ENCODE measurements at places on chromosomes 2 and 18.

DNA sequence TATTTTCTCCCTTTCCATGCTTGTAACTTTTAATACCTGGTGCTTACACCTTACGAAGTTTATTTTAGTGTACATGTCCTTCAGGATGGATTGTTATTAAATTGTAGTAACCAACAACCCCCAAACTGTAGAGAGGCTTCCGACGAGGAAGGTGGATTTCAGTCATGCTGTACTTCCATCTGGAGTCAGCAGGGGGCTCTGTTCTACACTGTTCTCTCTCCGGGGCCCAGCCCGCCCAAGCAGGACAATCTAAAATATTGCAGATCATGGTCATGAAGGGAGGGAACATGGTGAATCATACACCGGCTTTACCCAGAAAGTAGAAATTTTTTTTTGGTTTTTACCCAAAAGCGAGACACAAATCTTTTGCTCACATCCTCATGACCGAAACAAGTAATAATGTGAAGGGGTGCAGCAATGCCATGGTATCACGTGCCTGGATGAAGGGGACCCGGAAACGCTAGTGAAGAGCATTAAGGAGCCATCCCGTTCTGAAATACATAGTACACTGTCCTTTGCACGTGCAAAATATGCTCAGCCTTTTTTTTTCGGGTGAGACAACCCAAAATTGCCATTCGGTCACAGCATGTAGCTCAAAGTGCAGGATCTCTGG is 884.8 kb downstream of the EPHA4 start:
- DNase-seq, result peak; percentile 65

GRCh38 chr2:117723888-117724434 is 90.5 kb upstream of the DDX18 start:
- DNase-seq, result no peak

- no peak for DNase-seq
Observed at GRCh38 chr18:63480476-63480875, 3.7 kb downstream of the SERPINB5 start.

DNA sequence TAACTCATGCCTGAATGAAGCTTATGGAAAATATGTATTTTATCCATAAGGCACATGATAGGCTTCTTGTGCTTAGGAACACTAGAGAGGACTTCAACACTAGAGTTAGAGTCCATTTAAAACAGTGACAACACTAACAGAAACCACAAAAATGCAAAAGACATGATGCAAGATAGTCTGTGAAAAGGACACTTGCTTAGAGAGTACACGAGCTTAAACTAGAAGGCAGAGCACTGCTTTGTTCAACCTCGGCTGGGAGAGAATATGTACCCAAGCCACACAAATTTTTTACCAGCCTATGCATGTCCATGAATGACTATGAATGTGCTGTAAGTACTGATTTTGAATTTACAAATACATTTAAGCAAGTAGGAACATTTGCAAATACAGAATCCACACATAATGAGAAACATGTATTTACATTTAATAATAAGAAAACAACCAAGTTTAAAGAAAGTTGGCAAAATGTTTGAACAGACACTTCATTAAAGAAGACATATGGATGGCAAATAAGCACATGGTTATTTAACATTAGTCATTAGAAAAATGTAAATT is 130.6 kb downstream of the SPOPL start:
- DNase-seq, result no peak

- DNase-seq, result no peak
Observed at GRCh38 chr2:16763493-16763899, 97.9 kb upstream of the CYRIA start.

DNA sequence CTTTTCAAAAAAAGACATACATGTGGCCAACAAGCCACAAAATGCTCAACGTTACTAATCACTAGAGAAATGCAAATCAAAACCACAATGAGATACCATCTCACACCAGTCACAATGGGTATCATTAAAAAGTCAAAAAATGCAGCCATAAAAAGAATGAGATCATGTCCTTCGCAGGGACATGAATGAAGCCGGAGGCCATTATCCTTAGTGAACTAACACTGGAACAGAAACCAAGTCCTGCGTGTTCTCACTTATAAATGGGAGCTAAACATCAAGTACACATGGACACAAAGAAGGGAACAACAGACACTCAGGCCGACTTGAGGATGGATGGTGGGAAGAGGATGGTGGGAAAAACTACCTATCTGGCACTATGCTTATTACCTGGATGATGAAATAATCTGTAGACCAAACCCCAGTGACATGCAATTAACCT is 17.8 kb upstream of the ATL2 start:
- DNase-seq, result no peak

DNA sequence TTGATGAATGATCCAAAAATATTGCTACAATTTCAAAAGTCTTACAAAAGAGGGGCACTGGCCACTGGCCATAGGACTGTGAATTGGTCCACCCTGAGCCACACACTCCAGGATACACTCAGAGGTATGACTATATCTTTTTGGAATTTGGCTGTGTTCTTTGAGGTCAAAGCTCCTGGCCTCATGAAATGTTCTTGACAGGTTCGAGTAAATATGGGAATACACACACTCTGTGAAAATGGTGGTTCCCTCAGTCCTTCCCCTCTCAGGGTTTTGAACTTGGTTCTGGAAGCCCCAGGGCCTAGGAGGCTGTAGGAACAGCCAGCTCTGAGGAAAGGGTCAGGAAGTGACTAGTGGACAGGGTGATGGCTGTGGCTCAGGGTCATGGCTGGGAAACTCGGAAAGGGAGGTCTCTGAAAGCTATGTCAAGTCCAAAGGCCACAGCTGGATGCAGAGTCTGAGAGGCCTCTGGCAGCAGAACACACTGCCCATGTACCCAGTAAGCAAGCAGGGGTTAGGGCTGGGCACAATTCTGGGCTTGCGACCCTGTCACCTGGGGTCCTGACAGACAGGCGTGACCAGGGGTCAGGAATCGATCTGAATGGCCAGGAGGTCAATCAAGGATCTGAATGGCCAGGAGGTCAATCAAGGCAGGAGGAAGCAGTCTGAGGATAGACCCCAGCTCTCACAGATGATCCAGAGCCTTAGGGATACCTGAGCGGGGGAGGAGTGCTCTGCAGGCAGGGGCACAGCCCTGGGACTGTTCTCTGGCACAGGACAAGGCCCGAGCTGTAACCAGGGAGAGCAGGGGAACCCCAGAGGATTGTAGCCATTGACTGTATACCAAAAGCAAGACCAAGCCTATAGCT is 223.4 kb upstream of the SMAD2 start:
- DNase-seq, result no peak

DNA sequence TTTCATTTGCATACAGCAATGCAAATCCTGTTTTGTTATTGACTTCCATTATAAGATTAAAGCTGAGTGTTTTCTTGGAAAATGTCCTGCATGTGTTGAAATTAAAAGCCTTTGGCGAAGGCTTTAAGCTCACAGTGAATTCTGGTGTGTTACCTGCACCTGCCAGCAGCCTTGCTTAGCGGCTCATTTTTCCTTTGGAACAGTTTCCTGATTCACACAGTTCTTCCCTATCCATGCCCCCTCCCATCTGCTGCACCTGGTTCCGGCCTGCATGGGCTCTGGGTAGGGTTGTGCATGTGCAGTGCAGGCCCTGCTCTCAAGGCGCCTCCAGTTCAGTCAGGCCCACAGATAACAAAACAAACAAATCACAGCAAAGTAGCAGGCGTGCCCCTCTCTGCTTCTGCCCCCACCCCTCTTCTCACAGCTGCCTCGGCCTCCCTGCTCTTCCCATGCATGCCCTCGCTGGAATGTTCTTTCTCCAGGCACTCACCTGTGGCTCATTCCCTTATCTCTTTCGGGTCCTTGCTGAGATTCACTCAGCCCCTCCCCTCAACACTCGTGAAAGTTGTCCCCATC is 15.8 kb downstream of the MTCL1 start:
- no peak for DNase-seq

DNA sequence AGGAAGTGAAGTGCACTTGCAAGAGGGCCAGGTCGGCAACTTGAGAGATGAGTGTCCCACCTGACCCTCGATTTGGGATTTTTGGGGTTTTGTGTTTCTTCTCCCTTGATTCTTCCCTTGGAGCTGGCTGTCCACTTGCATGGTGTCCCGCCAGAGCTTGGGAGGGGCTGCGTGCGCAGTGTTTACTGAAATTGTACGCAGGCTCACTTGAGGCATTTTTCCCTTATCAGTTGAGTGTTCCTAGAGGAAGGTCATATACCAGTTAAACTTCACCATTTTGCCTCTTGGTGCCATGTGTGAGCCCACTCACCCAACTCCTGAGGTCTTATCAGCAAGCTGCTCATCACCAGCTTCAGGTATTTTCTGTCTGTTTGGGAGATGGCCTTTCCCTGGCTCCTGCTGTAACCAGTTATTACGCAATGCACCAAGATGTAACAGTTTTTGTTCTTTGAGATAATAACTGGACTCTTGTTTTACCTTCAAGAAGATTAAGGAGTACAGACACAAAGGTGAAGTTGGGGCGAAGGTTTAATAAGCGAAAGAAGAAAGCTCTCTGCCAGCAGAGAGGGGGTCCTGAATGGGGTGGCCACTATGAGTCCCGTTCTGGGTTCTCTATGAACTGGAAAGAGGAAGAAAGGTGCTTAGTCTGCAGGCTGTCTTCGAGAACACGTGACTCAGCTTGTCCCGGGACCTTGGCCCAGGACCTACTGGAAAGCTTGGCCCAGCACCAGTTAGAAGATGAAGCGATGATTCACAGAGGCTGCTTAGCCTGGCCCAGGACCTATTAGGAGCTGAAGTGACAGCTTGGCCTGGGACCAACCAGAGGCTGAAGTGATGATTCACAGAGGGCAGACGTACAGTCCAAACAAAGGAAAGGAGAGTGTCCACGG is 21.5 kb upstream of the TXNL4A start:
- peak; percentile 80 for DNase-seq

DNA sequence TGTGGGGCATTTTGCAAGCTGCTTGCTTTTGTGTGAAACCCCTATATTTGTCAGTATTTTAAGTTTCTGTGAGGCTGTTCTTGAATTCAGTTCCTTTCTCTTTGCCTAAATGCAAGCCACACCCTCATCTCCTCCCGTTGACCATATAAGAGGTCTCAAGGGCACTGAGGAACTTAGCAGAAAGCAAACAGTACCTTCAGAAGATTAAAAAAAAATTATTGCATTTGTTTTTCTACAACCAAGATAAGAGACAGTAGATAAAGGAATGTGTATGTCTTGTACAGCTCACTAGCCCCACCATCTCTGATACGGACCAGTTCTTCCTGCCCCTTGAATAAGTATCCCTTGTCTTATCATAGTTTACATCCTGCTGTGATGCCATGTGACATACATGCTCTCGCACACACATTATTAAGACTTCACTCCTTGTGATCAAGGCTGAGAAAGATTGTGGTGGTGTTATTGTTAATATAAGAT is 64.2 kb downstream of the NPAS2 start:
- no peak for DNase-seq

DNA sequence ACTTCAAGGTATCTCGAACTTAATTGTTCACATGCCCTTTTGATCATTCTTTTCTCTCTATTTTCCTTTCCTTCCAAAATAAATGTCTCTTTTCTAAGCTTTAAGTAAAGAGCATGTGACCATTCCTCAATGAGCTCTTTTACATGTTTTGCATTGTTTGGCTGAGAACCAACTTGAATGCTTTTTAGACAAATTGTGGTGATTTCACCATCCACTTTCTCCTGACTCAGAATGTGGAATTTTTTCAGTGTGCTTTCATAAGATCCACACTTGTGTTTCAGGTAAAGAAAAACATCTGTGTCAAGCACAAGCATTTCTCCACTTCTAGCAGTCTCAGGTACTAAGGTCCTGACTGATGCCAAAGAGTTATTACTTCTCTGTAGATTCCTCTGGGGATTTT is 10.7 kb downstream of the RBM43 start:
- no peak for DNase-seq

DNA sequence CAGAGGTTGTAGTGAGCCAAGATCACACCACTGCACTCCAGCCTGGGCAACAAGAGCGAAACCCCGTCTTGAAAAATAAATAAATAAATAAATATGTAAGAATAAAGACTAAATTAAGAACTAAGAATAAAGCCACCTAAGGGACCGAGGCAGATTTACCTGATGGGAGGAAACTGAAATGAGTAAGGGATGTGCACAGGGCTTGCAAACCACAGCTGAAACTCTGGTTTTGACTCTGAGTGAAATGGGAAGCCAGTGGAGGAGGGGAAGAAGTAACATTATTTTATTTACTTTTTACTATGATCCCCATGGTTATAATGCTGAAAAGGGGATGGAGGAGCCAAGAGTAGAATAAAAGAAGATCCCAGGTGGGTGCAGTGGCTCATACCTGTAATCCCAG is 107.3 kb downstream of the CABYR start:
- no peak for DNase-seq

GRCh38 chr2:231975001-231975400 is 13.5 kb downstream of the DIS3L2 start:
- DNase-seq, result no peak

DNA sequence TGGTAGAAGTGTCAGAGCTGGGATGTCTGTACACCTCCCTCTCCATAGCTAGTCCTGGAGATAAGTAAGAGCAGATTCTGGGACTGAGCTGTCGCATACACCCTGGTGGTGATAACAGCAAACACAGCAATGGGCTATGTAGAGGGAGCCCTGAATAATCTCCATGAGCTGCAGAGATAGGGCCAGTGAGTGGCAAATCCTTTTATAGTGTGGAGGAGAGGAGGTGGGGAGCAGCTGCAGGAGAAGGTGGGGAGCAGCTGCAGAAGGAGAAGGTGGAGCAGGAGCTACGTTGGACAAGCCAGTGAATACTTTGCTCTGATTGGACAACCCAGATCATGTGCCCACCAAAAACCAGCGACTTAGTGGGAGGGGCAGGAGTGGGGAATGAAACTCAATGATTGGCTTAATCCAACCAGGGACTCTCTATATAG is 85.5 kb downstream of the TMEM247 start:
- DNase-seq, result peak; percentile 80

- no peak for DNase-seq
Observed at GRCh38 chr2:71619230-71619741, 165.9 kb downstream of the DYSF start.
